ENCODE measurements at places on chromosomes 4 and X.

DNA sequence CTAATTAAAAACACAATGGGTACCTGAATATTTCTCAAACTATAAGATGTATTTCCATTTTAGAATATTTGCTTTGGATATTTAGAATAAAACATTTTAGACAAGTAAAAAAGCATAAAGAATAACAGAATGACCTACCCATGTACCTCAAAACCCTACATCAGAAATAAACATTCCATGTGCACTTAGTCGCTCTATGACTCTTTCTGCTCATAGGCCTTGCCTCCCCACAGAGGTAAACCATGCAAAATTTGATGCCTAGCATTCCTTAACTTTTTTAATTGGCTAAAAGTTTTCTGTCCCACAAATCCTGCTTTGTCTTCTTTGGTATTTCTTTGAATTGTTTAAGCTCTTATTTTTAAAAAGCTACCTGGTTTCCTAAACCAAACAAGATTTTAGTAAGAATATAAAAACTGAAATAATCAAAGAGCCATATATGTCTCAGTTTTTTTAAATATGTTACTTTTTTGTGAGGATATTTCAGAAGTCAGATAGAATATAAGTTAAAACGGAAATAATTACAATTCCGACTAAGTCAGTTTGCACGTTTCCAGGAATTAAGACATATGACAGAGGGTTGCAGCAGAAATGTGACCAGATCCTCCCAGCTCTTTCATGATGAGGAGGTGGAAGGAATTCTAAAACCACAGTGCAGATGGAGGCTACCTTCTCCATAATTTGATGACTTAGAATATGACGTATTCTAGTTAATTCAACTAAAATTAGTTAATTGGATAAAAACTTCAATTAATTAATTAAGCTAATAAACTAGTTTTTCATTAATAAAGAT lies 102.5 kb downstream of the FIP1L1 start:
- DNase-seq = no peak

DNA sequence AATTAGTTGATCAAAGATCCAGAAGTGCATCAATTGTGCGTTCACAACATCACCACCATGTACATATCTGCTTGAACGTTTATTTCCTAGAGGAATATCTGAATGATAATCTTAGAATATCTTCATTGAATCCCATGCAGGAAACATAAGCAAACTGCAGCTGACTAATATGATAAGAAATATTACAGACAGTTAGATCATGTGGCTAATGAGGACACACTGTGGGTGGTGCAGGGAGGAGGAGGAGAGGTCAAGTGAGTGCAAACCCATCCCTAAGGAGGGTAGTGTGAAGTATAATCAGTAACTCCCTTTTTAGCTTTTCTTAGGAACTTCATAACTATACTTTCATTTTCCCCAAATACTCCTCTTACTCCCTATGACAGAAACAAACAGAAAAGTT lies 58.3 kb upstream of the HPGD start:
- no peak for DNase-seq

- peak; percentile 85 for DNase-seq
Measured at GRCh38 chr4:108030332-108030731, 40.6 kb downstream of the HADH start.

GRCh38 chr4:109424093-109424841 lies 9.3 kb upstream of the SEC24B start:
- DNase-seq = no peak

DNA sequence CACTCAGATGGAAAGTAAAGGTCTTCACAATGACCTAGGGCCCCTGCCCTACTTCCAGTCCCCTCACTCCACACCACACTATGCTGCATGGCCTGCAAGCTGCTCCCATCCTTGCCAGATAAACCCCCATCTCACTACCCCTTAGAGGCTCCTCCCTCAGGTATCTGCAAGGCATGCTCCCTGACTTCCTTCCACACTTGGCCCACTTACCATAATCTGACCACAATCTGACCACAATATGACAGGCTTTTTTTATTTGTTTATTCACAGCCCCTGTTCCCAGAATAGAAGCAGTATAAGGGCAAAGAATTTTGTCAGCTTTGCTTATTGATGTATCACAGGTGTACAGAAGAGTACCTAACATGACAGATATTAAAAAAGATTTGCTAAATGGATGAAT lies 124.7 kb downstream of the CAMK2D start:
- DNase-seq = peak; percentile 23

DNA sequence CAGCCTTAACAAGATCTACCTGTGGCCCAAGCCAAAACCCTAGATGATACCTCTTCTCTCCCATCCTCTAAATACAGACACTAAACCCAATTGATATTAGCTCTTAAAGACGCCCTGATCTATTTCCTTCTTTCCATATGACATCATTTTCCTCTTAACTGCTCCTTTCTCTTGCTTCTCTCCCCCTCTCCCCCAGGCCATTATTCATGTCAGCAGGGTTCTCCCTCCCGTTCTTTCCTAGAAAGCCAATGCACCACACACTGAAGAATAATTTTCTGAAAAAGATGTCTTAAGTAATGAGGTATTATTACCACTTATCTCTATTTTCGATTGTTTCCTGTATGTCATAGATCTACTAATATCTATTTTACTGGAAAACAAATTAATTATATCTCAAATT lies 9.7 kb upstream of the ING2 start:
- DNase-seq = no peak
